ENCODE measurements at places on chromosomes 5 and 9. TPM values are rescaled to one million over a fixed set of nuclear protein-coding genes. Genes with fewer than 3 reads are reported as not detected.

DNA sequence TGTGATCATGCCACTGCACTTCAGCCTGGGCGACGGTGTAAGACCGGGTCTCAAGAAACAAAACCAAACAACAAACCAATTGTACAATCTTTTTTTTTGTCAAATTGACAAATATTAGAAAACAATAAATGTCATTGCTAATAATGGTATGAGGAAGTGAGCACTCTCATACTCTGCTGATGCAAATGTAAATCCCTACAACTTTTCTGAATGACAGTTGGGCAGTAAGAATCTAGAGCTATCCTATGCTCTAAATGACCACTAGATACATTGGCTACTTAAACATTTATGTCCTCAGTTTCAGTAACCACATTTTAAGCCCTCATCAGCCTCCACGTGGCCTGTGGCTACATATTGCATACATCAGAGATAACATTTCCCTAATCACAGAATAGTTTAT lies 256.2 kb downstream of the FER start:
- H3K27me3 ChIP-seq: no peaks in the 10 kb centered on the region
- H3K36me3 ChIP-seq: no peaks in the 10 kb centered on the region
- no peak for DNase-seq
- no peak overlapping the region for H3K4me3 ChIP-seq
- no peak overlapping the region for H3K27ac ChIP-seq
- no peaks in the 10 kb centered on the region for H3K4me1 ChIP-seq

DNA sequence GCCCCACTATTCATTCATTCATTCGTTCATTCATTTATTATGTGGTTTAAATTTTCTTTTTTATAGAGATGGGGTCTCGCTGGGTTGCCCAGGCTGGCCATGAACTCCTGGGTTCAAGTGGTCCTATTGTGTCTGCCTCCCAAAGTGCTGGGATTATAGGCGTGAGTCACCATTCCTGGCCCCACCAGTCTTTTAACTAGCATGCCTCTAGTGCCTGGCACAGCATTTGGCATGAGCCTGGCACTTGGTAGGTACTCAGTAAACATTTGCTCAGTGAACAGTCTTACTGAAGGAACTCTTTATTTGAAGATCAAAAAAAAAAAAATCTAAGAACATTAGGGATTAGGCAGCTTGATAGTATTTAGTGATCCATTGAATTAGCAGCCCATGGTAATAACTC lies 98.1 kb downstream of the KDM4C start:
- H3K4me1 ChIP-seq: no peaks in the 10 kb centered on the region
- H3K36me3 ChIP-seq: no peaks in the 10 kb centered on the region
- H3K27ac ChIP-seq: no peak overlapping the region
- H3K4me3 ChIP-seq: no peak overlapping the region
- H3K27me3 ChIP-seq: no peaks in the 10 kb centered on the region
- no peak for DNase-seq

DNA sequence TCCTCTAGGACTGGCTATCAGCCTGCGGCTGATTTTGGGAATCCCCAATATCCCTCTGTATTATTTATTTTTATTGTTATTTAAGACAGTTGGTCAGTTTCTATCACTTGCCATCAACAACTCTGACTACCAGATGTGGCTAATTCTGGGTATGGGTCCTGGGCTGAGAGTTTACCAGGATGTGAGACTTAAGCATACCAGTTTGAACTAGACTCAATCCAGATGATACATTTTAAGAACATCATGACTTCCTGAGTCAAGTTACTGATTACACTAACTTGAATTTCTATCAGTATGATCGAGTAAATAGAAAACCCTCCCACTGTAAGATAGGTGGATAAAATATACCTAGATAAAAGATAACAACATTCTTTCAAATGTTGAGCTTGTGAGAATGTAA lies 634.0 kb downstream of the MAT2B start:
- no peak overlapping the region for H3K4me3 ChIP-seq
- H3K36me3 ChIP-seq: no peaks in the 10 kb centered on the region
- H3K4me1 ChIP-seq: no peaks in the 10 kb centered on the region
- DNase-seq: no peak
- H3K27ac ChIP-seq: no peak overlapping the region

DNA sequence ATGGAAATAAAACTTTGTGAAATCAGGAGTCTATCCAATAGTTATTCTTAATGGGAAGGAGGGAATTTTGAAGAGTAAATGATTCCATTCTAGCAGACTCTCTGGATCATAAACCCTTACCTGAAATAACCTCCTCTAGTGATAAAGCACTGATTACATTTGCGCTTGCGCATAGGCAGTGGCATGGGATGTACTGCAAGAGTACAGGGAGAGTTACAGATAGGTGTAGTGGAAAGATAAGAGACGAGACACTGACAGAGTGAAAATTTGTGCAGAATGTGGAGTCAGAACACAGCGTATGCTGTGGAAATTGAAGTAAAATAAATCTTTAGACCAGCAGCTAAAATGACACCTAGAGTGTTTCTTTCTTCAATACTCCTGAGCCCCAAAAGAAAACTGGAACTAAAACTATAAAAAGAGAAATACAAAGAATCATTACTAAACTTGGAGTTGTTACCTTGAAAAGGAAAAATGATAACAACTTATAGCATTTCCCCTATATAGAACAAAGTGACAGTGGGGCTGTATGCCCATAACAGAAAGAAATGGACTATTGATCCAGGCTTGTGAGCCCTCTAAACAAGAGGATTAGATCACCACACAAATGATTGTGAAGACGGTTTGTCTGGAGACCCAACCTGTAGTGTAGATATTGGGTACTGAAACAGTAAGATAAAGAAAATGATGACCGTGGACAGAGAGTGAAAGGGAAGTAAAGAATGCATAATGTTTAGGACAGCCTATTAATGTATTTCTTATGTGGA lies 1471.2 kb upstream of the NUDT12 start:
- no peak overlapping the region for H3K27ac ChIP-seq
- no peaks in the 10 kb centered on the region for H3K36me3 ChIP-seq
- H3K4me3 ChIP-seq: no peak overlapping the region
- no peak for DNase-seq
- H3K27me3 ChIP-seq: no peaks in the 10 kb centered on the region

GRCh38 chr9:38289866-38290245 lies 102.6 kb upstream of the ALDH1B1 start:
- H3K27ac ChIP-seq: no peak overlapping the region
- no peak overlapping the region for H3K4me3 ChIP-seq
- DNase-seq: no peak
- no peaks in the 10 kb centered on the region for H3K4me1 ChIP-seq
- no peaks in the 10 kb centered on the region for H3K36me3 ChIP-seq

DNA sequence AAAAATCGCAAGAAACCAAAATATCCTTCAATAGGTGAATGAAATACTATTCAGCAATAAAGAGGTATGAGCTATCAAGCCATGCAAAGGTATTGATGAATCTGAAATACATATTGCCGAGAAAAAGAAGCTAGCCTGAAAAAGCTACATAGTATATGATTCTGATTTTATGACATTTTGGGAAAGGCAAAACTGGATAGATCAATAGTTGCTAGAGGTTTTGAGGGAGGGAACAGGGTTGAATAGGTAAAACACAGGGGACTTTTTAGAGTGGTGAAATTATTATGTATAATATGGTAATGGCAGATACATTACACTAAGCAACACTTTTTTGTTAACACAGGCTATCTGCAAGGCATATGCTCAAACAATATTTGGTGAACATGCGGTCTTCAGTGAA lies 327.6 kb upstream of the ADAMTSL1 start:
- peaks cover 10% of the 10 kb centered on the region for H3K4me1 ChIP-seq
- H3K27ac ChIP-seq: no peak overlapping the region
- no peak for DNase-seq
- no peaks in the 10 kb centered on the region for H3K36me3 ChIP-seq

DNA sequence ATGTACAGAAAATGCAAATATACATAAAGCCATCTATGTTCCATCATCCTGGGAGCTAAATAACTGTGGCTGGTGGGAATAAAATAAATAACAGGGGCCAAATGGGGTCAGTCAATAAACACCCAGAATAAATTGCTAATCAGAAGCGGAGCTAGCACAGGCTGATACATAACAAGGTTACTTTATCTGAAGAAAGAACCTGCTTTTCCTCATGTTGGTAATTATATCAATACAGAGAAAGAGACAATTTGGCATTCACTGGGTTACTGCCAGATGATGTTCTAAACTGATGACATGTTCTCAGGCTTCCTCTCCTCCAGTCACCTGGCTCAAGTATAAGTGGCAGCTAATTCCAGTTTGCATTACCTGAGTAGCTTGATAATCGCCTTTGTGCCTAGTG lies 144.9 kb upstream of the CD180 start:
- no peak overlapping the region for H3K27ac ChIP-seq
- no peaks in the 10 kb centered on the region for H3K36me3 ChIP-seq
- no peak for DNase-seq
- no peaks in the 10 kb centered on the region for H3K4me1 ChIP-seq
- H3K4me3 ChIP-seq: no peak overlapping the region

DNA sequence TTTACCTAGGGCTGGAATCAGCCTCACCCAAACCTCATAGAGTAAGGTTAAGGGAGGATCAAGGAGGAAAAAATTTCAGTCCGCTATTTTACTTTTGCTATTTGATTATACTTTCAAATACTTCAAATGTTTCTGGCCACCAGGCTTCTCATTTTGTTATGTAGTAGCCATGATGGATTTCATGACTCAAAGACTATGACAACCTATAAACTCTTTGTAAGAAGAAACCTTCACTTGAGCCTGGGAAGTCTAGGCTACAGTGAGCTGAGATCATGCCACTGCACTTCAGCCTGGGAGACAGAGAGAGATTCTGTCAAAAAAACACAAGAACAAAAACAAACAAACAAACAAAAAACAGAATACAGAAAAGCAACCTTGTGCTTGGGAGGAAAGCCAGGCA lies 293.6 kb upstream of the TNC start:
- H3K27ac ChIP-seq: no peak overlapping the region
- no peaks in the 10 kb centered on the region for H3K4me1 ChIP-seq
- DNase-seq: no peak
- H3K4me3 ChIP-seq: no peak overlapping the region
- no peaks in the 10 kb centered on the region for H3K27me3 ChIP-seq

- DNase-seq: no peak
- H3K4me3 ChIP-seq: no peak overlapping the region
- no peaks in the 10 kb centered on the region for H3K4me1 ChIP-seq
- no peaks in the 10 kb centered on the region for H3K27me3 ChIP-seq
These were observed 248.3 kb downstream of the FSTL4 start for GRCh38 chr5:133363807-133364587.

GRCh38 chr5:155004138-155004744 lies 9.3 kb upstream of the KIF4B start:
- H3K27ac ChIP-seq: no peak overlapping the region
- H3K27me3 ChIP-seq: no peaks in the 10 kb centered on the region
- H3K36me3 ChIP-seq: no peaks in the 10 kb centered on the region
- H3K4me3 ChIP-seq: no peak overlapping the region

DNA sequence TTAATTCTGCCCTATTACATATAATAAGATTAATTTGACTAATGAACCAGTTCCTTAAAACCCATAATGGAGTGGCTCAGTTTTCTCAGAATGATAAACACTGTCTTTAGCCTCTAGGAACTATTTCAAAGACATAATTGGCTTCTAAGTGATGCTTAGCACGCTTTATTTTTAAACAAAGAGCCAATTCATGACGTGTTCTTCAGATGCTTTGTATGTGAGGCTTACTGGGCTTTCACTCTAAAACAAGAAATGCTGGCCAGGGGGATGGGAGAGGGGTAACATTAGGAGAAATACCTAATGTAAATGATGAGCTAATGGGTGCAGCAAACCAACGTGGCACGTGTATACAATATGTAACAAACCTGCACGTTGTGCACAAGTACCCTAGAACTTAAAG lies 7.6 kb upstream of the SFXN1 start:
- DNase-seq: no peak
- H3K36me3 ChIP-seq: no peaks in the 10 kb centered on the region
- H3K4me1 ChIP-seq: no peaks in the 10 kb centered on the region
- H3K27me3 ChIP-seq: no peaks in the 10 kb centered on the region
- no peak overlapping the region for H3K27ac ChIP-seq

- no peak for DNase-seq
- no peaks in the 10 kb centered on the region for H3K27me3 ChIP-seq
- no peak overlapping the region for H3K27ac ChIP-seq
- H3K4me1 ChIP-seq: peaks cover 4% of the 10 kb centered on the region
These were observed 156.9 kb upstream of the FST start for GRCh38 chr5:53323511-53323910.

- no peaks in the 10 kb centered on the region for H3K36me3 ChIP-seq
- no peaks in the 10 kb centered on the region for H3K27me3 ChIP-seq
- H3K27ac ChIP-seq: no peak overlapping the region
- no peaks in the 10 kb centered on the region for H3K4me1 ChIP-seq
- DNase-seq: no peak
- H3K4me3 ChIP-seq: no peak overlapping the region
These were observed 1111.1 kb downstream of the TAF11L14 start for GRCh38 chr5:18745042-18745987.

- no peak for DNase-seq
- H3K27ac ChIP-seq: no peak overlapping the region
- no peaks in the 10 kb centered on the region for H3K36me3 ChIP-seq
- H3K4me3 ChIP-seq: no peak overlapping the region
These were observed 406.2 kb upstream of the BRINP1 start for GRCh38 chr9:119775410-119775809.

- no peak overlapping the region for H3K27ac ChIP-seq
- no peaks in the 10 kb centered on the region for H3K36me3 ChIP-seq
- H3K4me1 ChIP-seq: no peaks in the 10 kb centered on the region
- DNase-seq: no peak
These were observed 115.8 kb downstream of the MTX3 start for GRCh38 chr5:79875230-79875629.

DNA sequence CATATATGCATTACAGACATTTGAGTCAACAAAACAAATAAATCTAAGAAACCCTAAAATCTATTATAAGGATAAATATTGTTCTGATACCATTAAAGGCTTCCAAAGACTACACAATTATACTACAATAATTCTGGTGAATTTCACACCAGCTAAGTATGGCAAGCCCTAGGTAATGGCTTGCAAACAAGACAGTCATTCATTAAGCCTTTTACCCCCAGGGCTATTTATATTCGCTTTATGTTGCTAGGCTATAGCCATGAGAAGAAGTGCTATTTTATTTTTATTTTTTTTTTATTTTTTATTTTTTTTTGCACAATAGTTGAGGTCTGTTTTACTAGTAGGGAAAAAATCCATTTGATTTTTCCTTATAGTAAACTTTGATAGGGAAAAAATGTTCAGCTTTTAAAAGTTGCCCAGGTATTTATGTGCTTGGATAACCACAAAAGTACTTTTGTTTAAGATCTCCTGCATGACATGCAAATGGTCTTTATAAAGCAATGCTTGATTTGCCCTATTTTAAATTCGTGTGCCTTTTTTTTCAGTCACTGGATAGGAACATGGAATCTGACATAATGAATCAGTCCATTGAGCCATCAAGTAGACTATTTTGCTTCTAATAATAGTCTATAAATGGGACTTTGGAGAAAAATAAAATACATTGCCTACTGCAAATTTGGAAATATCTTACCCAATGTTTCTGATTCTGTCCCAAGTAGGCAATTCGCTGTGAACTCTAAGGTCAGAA lies 946.3 kb upstream of the COX7C start:
- DNase-seq: no peak
- H3K4me3 ChIP-seq: no peak overlapping the region
- H3K27ac ChIP-seq: no peak overlapping the region
- no peaks in the 10 kb centered on the region for H3K36me3 ChIP-seq

Gene ARHGEF28
- 27.8 TPM for total RNA-seq

Gene DND1
- total RNA-seq: 1.3 TPM

Gene ZNF454
- total RNA-seq: 2.2 TPM

Gene CDC26
- 23.1 TPM for total RNA-seq

Gene SV2C
- total RNA-seq: not detected

Gene BARX1
- total RNA-seq: 0.27 TPM

Gene SREK1
- 83.3 TPM for total RNA-seq

Gene DRD1
- total RNA-seq: 0.62 TPM

Gene SPINK6
- total RNA-seq: not detected

Gene PCA3
- 0.81 TPM for total RNA-seq

Gene ZFP37
- 4.5 TPM for total RNA-seq

Gene CAPSL
- total RNA-seq: not detected
